ENCODE measurements at places on chromosomes 11 and 22.

- DNase-seq: no peak
These were observed 41.4 kb downstream of the TTC17 start for GRCh38 chr11:43399983-43400630.

DNA sequence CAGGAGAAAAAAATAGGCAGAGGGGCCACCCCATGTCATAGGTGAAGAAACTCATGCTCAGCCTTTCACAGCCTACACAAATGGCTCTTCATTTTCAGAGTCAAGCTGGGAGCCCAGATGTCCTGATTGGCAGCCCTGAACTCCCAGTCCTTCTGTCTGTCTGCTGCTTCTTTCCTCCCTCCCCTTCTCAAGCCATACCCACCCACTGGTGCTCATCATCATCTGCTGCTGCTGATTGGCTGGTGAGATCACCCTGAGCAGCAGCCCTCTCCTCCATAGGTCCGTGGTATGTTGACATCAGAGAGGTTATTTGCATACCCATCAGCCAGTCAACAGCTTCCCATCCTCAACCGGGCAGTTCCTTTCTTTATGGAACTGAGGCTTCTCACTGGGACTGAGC is 46.1 kb upstream of the PRDM11 start:
- DNase-seq: no peak

DNA sequence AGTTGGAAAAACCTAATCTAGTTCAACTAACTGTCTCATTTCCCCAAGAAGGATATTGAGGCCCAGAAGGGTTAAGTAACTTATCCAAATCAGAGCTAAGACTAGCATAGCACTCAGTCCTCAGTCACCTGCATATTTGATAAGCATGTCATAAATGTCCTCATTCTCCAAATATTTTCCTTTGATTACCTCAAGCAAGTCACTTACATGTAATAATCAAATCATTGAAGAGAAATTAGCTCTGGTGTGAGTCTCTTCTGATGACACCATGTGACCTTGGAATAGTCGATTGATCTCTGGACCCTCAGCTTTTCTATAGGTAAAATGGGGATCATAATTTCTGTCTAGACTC is 48.8 kb upstream of the PICALM start:
- no peak for DNase-seq

- DNase-seq: no peak
These were observed 13.8 kb downstream of the TOLLIP start for GRCh38 chr11:1295591-1295990.

- DNase-seq: no peak
These were observed 17.6 kb upstream of the TMA7B start for GRCh38 chr22:39942439-39943230.

DNA sequence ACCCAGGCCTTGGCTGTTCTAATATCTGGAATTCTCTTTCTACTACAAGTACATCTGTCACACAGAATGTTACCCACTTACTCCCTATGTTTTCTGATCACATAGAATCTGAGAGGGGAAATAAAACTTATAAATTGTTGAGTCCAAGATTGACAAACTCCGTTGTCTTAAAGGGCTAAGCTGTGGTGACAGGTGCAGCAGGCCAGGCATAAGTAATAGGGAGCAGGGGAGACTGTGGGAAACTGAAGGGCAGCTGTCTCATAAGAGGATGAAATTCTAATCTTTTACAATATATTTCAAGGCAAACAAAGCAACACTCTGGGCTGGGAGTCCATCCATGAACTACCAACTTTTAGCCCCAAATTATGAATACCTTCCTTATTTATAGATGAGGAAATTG is 133.9 kb downstream of the SLC1A2 start:
- DNase-seq: no peak

DNA sequence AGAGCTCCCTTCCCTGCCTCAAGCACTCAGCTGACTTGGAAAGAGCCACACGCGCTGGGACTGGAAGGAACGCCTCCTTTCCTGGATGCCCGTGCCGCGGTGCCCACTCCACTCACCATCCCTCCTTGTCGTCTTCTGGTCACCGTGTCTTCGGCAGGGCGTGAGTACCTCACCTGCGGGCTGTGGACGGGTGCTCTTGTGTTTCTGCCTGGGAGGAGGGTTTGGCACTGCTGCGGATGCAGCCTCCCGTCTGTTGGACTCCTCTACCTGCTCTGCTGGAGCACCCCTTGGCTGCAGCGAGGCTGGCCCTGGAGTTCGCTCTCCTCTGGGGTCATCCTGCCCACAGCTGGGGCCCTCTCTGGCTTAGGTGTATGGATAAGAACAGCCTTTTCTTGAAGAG is 612.7 kb downstream of the BRD1 start:
- no peak for DNase-seq
